Adrenal gland (tissue), 19 donors: ENCODE measurements at places on chromosomes 5 and 9. TPM values are rescaled to one million over a fixed set of nuclear protein-coding genes. Genes with fewer than 3 reads are reported as not detected.

ESM1 gene
- 0.43 TPM for total RNA-seq

GRCh38 chr5:177307544-177308363 lies 3.9 kb downstream of the MXD3 start:
- H3K27me3 ChIP-seq = no peaks in the 10 kb centered on the region
- H3K27ac ChIP-seq = no peak overlapping the region
- H3K4me1 ChIP-seq = peaks cover 23% of the 10 kb centered on the region
- H3K4me3 ChIP-seq = no peak overlapping the region
- DNase-seq = peak; percentile 13

GRCh38 chr5:172939071-172939470 lies 20.2 kb upstream of the RPL26L1 start:
- H3K4me1 ChIP-seq = no peaks in the 10 kb centered on the region
- H3K4me3 ChIP-seq = no peak overlapping the region
- DNase-seq = peak; percentile 58

GRCh38 chr5:9331372-9331771 lies 214.5 kb downstream of the SEMA5A start:
- no peaks in the 10 kb centered on the region for H3K4me1 ChIP-seq
- DNase-seq = no peak
- H3K4me3 ChIP-seq = no peak overlapping the region
- H3K36me3 ChIP-seq = no peaks in the 10 kb centered on the region

LTC4S gene
- total RNA-seq = 205 TPM

DNA sequence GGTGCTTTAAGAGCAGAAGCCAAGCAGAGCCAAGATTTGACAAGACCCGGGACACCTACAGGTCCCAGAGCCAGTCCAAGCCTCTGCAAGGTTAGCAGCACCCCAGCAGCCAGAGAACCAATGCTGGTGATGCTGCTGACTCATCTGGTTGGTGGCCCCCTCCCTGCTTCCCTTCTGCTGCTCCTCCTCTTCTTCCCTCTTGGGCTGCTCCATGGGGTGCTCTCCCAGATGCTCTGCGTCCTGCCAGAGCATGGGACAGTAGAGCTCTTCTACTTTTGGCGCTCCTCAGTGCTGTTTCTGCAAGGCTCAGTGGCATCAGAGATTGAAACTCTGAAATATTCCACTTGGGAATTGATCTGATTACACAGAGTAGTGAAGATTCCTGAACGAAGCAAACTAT lies 76.1 kb upstream of the SAP30L start:
- H3K36me3 ChIP-seq = no peaks in the 10 kb centered on the region
- no peak for DNase-seq
- no peak overlapping the region for H3K27ac ChIP-seq
- H3K27me3 ChIP-seq = no peaks in the 10 kb centered on the region
